ENCODE measurements at places on chromosomes 11 and 22.
A peak's percentile ranks its signal among the peaks of the same experiment; 100 is the strongest.

GRCh38 chr11:82523141-82523540 lies 210.5 kb downstream of the FAM181B start:
- no peak overlapping the region for H3K27ac ChIP-seq
- DNase-seq, result no peak
- no peaks in the 10 kb centered on the region for H3K4me1 ChIP-seq
- H3K27me3 ChIP-seq, result no peaks in the 10 kb centered on the region
- no peaks in the 10 kb centered on the region for H3K36me3 ChIP-seq

GRCh38 chr22:35409783-35410662 lies 10.1 kb downstream of the MCM5 start:
- peak overlapping the region; percentile 63 for H3K27ac ChIP-seq
- H3K4me3 ChIP-seq, result no peak overlapping the region
- DNase-seq, result peak; percentile 27
- H3K27me3 ChIP-seq, result no peaks in the 10 kb centered on the region

DNA sequence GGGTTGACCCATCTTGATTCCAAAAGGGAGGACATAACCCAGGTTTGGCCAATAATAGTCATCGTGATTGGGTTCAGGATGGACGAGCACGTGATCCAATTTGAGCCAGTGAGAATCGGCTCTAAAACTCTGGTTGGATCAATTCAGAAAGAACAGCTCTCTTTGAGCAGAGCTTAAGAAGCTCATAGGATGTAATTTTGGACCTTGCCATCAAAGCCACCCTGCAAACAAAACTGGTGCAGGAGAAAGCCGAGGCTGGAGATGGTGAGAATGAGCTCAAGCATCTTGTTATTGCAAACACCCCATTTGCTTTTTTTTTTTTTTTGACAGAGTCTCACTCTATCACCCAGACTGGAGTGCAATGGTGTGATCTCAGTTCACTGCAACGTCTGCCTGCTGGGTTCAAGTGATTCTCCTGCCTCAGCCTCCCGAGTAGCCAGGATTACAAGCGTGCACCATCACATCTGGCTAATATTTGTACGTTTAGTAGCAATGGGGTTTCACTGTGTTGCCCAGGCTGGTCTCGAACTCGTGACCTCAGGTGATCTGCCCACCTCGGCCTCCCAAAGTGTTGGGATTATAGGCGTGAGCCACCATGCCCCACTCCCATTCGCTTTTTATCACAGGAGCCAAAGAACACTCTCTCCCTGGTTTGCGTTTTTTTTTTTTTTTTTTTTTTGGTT lies 13.8 kb upstream of the MIAT start:
- H3K27me3 ChIP-seq, result no peaks in the 10 kb centered on the region
- H3K4me3 ChIP-seq, result peak overlapping the region; percentile 24
- H3K36me3 ChIP-seq, result peaks cover 1% of the 10 kb centered on the region
- DNase-seq, result no peak
- H3K27ac ChIP-seq, result peak overlapping the region; percentile 91

DNA sequence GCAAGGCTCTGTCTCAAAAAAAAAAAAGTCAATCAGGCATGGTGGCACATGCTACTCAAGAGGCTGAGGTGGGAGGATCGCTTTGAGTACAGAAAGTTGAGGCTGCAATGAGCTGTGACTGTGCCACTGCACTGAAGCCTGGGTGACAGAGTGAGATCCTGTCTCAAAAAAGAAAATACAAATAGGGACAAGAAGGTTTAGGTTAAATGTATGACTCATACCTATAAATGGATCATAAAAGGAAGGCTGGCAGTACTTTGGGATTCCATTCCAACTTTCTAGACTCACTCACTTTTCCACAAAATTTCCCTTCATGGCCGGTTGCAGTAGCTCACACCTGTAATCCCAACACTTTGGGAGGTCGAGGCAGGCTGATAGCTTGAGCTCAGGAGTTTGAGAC lies 25.6 kb upstream of the OSBP start:
- H3K4me1 ChIP-seq, result peaks cover 3% of the 10 kb centered on the region
- H3K36me3 ChIP-seq, result peaks cover 49% of the 10 kb centered on the region
- H3K27ac ChIP-seq, result no peak overlapping the region
- no peaks in the 10 kb centered on the region for H3K27me3 ChIP-seq
- H3K4me3 ChIP-seq, result no peak overlapping the region

DNA sequence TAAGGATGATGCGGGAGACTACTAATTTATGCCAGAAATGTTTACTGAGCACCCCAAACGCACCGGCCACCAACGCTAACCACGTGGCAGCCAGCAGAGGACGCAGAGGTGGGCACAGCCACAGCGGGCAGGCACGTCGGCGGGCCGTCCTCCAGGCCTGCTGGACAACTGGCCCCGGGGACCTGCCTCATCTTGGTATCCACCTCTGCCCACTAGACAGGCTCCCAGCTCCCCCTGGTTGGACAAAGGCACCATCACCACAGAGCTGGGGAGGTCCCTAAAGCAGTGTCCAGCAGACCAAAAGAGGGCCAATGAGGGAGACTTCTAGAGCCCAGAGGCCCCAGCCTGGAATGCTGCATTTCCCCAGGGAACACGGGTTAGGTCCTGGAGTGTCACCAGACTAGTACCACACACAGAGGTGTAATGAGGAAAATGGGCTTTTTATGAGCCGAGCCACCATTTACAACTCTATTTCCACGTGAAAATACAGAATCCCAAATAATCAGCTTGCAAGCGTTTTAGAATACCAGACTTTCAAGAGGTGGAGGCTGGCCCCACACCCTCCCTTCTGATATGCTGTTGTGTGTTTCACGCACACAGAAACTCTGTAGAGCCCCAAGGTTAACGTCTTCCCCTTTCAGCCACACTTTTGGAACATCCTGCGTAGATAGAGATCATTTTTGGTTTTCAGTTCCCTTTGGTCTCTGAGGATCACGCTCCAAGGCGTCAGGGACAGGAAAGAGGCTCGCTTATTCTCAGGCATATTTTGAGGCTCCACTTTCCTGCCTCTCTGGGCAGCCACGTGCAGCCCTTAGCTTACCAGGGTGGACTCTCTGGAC lies 23.7 kb upstream of the BID start:
- peaks cover 1% of the 10 kb centered on the region for H3K36me3 ChIP-seq
- no peak for DNase-seq
- no peak overlapping the region for H3K4me3 ChIP-seq
- peaks cover 12% of the 10 kb centered on the region for H3K4me1 ChIP-seq
- no peaks in the 10 kb centered on the region for H3K27me3 ChIP-seq

DNA sequence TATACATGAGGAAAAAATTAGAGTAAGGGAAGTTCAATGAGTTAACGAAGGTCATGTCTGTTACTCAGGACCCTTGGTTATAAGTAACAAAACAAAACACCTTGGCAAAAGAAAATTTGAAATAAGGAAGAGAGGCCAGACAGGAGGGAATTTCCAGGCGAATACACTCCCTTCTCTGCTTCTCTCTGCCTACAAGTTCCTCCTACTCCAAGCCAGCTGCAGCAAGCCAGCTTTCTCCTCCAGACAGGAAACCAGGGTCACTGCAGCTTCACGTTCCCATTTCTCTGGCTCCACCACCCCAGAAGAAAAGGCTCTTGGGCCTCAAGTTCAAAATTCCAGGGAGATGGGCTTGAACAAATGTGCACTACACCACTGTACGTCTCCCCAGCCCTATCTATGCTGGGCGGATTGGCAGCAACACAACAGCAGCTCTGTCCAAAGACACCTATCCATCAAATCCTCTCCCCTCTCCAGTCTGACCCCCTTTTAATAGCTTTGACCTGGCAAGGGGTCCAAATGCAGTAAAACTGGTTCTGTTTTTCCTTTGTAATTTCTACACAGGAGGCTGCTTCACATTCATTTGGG lies 27.7 kb downstream of the SMCO4 start:
- H3K4me1 ChIP-seq, result peaks cover 2% of the 10 kb centered on the region
- no peak overlapping the region for H3K4me3 ChIP-seq
- H3K36me3 ChIP-seq, result no peaks in the 10 kb centered on the region
- no peak for DNase-seq
- H3K27me3 ChIP-seq, result no peaks in the 10 kb centered on the region
- H3K27ac ChIP-seq, result no peak overlapping the region

DNA sequence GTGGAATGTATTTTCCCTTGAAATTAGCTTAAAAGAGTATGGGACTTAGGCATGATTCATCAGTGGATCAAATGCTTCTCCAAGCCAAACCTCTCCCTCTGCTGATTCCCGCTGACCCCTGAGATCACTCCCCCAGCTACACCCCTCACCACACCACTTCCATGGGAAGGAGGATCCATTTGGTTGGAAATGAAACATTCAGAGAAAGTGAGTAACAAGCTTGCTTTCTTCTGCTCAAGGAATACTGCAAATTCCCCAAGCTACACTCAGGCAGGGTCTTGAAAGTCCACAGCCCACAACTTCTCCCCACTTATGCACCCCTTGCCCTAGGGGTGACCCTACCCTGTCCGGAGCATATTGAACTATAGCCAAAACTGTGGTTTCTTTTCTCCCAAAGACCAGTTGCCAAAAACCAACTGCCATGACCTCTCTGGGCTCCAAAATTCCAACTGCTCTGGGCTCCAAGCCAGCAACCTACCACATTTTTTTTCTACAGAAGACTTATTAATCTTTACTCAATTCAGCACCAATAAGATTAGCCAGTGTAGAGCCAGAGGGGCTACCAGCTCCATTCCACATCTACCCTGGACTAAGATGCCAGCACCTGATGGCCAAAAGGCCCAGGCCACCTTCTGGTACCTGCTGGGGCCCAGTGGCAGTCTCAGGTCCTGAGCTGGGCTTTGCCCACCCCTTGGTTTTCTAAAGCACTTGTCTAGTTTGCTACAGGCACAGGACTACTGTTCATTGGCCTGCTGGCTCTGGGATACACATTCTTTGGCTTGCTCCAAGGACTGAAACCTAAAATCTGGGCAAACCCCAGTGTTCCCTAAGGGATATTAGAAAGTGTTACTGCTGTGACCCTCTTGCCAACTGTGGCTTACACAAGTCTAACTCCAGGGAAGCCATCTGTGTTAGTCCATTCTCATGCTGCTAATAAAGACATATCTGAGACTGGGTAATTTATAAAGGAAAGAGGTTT lies 101.1 kb downstream of the MICAL3 start:
- H3K4me1 ChIP-seq, result peaks cover 24% of the 10 kb centered on the region
- DNase-seq, result no peak
- H3K27ac ChIP-seq, result no peak overlapping the region

DNA sequence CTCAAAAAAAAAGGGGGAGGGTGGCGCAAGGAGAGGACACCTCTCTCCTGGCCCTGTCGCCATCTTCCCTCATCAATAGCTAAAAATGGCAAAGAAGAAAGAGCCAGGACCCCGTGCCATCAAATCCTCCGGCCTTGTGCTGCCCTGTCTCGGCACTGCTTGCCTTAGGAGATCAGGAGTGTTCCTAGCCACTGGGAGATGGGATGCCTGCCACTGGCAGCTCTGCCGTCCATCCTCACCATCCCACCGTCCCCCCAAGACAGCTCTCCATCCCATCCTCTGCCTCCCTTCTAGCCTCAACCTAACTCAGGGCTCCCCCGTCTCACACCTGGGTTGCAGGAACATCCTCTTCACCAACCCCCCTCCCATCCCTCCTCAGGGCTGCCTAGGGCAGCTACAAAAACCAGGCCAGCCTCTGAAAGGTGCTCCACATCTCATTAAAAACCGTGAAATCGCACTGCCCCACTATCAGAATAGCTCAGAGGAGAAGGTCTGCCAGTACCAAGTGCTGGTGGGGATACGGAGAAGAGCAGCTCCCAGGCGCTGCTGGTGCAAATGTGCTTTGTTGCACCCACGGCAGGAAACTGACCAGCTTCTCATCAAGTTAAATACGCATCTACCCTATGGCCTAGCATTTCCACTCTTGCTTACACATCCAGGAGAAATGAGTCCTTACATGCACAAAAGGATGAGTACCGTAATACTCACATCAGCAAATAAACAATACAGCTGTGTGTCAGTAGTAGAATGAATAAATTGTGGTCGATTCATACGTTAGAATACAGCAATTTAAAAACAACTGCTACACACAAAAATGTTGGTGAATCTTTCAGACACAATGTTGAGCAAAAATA lies 31.7 kb upstream of the GCAT start:
- H3K27me3 ChIP-seq, result no peaks in the 10 kb centered on the region
- H3K27ac ChIP-seq, result peak overlapping the region; percentile 32
- H3K4me1 ChIP-seq, result no peaks in the 10 kb centered on the region
